ENCODE measurements at places on chromosomes 7 and 10. TPM values are rescaled to one million over a fixed set of nuclear protein-coding genes. Genes with fewer than 3 reads are reported as not detected.

MYL10 gene
- total RNA-seq: not detected

- no peaks in the 10 kb centered on the region for H3K36me3 ChIP-seq
- no peak overlapping the region for H3K27ac ChIP-seq
- H3K4me1 ChIP-seq: peaks cover 44% of the 10 kb centered on the region
- no peak overlapping the region for H3K4me3 ChIP-seq
- no peak for DNase-seq
These were observed 241.7 kb upstream of the AOAH start for GRCh38 chr7:36966039-36966438.

DNA sequence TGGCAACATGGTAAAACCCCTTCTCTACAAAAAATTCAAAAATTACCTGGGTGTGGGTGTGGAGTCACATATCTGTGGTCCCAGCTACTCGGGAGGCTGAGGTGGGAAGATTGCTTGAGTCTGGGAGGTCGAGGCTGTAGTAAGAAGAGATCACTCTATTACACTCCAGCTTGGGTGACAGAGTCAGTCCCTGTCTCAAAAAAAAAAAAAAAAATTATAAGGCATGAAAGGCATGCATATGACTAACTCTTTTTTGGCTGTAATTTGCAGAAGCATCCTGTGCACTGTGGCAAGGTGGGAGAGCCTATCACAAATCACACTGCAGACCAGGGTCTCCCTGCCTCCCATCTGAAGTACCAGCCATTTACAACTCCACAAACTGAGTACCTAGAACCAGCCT lies 14.1 kb upstream of the MYPN start:
- DNase-seq: no peak
- no peak overlapping the region for H3K27ac ChIP-seq
- H3K4me3 ChIP-seq: no peak overlapping the region
- no peaks in the 10 kb centered on the region for H3K36me3 ChIP-seq

UNCX gene
- not detected for total RNA-seq

All from HepG2 (cell line).